Activated T-helper 1 cell treated with anti-CD3 and anti-CD28 coated beads, Interleukin-12 subunit alpha, Interleukin-12 subunit beta, Interleukin-2, Interleukin-4 antibody, amounts not matched to agents 30 ng/mL and 10 ng/mL and 1 ng/mL, durations not matched to agents 14 hours and 24 hours and 36 hours (primary cell): ENCODE measurements at places on chromosomes 5 and 9. TPM values are rescaled to one million over a fixed set of nuclear protein-coding genes. Genes with fewer than 3 reads are reported as not detected.

CDC25C gene
- total RNA-seq: 5.3 and 5.6 TPM in 2 replicates

PCDHGA6 gene
- 0.16 and 0.42 TPM in 2 replicates for total RNA-seq

SPINK13 gene
- total RNA-seq: not detected in 2 replicates

SOX30 gene
- total RNA-seq: 0.12 and 0.29 TPM in 2 replicates

AK1 gene
- 17.2 and 20.8 TPM in 2 replicates for total RNA-seq

CDKN2A gene
- total RNA-seq: 5.0 and 5.4 TPM in 2 replicates

SEMA5A gene
- total RNA-seq: 0.12 TPM in 1 of 2 replicates, not detected in the other

CDH9 gene
- not detected in 2 replicates for total RNA-seq

BAAT gene
- 0.08 TPM in 1 of 2 replicates, not detected in the other for total RNA-seq

RACK1 gene
- total RNA-seq: 2,098 and 2,121 TPM in 2 replicates

DNA sequence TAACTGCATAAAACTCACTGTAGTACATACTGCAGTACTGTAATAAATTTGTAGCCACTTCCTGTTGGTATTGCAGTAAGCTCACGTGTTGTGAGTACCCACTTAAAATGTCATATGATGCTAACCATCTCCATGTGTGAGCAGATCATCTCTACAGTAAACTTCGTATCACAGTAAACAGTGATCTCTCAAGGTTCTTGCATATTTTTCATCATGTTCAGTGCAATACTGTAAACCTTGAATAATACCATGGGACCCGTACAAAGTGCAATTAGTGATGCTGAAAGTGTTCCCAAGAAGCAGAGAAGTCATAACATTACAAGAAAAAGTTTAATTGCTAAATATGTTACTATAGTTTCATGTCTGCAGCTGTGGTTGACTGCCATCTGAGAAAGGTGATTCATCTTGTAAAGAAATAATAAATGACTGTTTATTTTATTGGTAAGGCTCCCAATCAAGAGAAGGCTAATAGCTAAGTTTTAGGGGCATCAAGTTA, 253.8 kb upstream of the POU5F2 start:
- no peaks in the 10 kb centered on the region for H3K27me3 ChIP-seq
- no peak overlapping the region for H3K27ac ChIP-seq
- H3K4me3 ChIP-seq: no peak overlapping the region
- H3K36me3 ChIP-seq: no peaks in the 10 kb centered on the region
- no peak for DNase-seq
- H3K4me1 ChIP-seq: peaks cover 5% of the 10 kb centered on the region

- no peak overlapping the region for H3K27ac ChIP-seq
- no peaks in the 10 kb centered on the region for H3K36me3 ChIP-seq
- DNase-seq: no peak
These were observed 34.9 kb upstream of the HMCN2 start for GRCh38 chr9:130230631-130231030.

- DNase-seq: no peak
- peaks cover 50% of the 10 kb centered on the region for H3K27me3 ChIP-seq
- H3K27ac ChIP-seq: peak overlapping the region; percentile 65
- peak overlapping the region; percentile 76 for H3K4me3 ChIP-seq
- peaks cover 16% of the 10 kb centered on the region for H3K4me1 ChIP-seq
These were observed 686 bp upstream of the COL27A1 start for GRCh38 chr9:114154600-114155102.

DNA sequence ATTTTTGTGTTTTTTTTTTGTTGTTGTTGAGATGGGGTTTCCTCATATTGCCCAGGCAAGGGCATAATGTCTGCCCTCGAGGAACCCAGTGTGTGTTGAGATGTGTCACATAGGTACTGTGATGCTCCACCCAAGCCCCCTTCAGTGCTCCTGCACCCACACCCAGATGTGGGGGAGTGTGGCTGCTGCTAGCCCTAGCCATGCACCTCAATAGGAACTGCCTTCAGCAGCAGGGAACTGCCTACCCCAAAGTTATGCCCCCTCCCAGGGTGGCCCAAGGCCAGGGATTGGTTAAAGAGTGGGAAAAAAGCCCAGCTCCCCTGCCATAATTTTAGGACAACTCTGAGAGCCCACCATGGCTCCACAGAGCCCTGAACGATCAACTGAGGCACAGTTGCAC, 33.3 kb upstream of the EPB41L4B start:
- H3K27ac ChIP-seq: no peak overlapping the region
- DNase-seq: no peak
- no peak overlapping the region for H3K4me3 ChIP-seq
- no peaks in the 10 kb centered on the region for H3K36me3 ChIP-seq
- no peaks in the 10 kb centered on the region for H3K4me1 ChIP-seq

DNA sequence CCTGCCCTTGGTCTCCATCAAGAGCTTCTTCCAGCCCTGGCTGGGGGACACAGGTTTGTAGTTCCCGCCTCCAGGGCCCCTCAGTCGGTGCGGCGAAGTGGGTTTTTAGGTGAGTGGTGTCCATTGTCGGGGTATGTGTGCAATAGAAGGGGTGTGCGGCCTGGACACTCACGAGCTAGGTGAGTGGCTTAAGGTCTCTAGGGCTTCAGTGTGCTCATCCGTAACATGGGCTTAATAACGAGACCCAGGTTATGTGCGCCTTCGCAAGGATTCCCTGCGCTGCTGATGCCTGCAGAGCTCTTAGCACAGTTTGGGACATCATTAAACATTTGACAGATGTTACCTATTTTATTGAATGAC, 656 bp downstream of the CEP78 start:
- no peaks in the 10 kb centered on the region for H3K27me3 ChIP-seq
- H3K4me3 ChIP-seq: no peak overlapping the region
- H3K4me1 ChIP-seq: peaks cover 31% of the 10 kb centered on the region
- H3K36me3 ChIP-seq: peaks cover 17% of the 10 kb centered on the region
- peak overlapping the region; percentile 66 for H3K27ac ChIP-seq

DNA sequence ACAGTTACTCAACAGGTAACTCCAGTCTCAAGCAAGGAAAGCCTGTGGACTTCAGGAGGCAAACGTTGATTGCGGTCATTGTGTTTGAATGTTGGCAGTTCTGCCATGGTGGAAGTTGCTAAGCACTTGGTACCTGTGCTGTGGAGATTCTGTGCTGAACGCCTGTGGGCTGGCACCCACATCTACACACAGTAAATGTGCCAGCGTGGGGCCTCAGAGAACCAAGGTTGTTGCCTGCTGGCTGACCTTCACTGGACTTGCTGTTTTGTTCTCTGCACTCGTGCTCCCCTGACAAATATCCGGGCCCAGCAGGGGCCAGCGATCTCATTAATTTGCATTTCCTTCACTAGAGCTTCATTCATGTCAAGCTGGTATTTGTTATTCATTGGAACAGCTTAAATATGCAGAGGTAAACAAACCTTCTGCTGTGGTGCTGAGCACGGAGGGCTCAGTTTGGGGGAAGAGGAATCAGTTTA, 141.8 kb downstream of the PRKACG start:
- no peaks in the 10 kb centered on the region for H3K4me1 ChIP-seq
- H3K36me3 ChIP-seq: no peaks in the 10 kb centered on the region
- peaks cover 2% of the 10 kb centered on the region for H3K27me3 ChIP-seq
- no peak overlapping the region for H3K27ac ChIP-seq
- no peak overlapping the region for H3K4me3 ChIP-seq

- no peak for DNase-seq
- no peaks in the 10 kb centered on the region for H3K4me1 ChIP-seq
- H3K4me3 ChIP-seq: no peak overlapping the region
- peaks cover 2% of the 10 kb centered on the region for H3K27me3 ChIP-seq
- no peak overlapping the region for H3K27ac ChIP-seq
These were observed 44.5 kb downstream of the AMBP start for GRCh38 chr9:114033397-114034103.

DNA sequence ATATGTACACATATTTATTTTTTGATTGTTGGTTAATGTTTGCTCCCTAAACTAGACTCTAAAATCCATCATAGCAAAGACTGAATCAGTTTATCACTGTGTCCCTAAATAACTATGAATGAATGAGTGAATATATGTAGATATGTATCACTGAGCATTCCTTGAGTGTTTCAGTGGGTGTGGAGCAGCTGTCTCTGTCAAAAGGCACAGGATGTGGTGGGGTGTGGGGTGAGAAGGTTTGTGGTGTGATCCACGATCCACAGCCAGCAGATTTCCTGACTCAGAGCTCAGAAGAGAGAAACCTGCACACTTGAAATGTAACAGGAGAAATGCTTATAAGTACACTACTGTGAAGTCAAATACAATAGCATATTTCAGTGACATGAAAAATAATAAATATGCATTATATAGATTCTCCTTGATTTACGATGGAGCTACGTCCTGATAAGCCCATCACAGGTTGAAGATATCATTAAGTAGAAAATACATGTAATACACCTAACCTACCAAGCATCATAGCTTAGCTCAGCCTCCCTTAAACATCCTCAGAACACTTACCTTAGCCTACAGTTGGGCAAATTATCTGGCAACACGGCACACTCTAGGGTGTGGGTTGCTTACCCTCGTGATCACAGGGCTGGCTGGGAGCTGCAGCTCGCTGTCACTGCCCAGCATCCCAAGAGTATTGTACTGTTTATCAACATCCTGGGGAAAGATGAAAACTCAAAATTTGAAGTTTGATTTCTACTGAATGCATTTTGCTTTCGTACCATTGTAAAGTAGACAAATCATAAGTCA, 287.0 kb downstream of the GAS1 start:
- H3K4me3 ChIP-seq: no peak overlapping the region
- no peak for DNase-seq

- H3K36me3 ChIP-seq: peaks cover 23% of the 10 kb centered on the region
- peak overlapping the region; percentile 58 for H3K4me3 ChIP-seq
- peaks cover 93% of the 10 kb centered on the region for H3K4me1 ChIP-seq
- no peaks in the 10 kb centered on the region for H3K27me3 ChIP-seq
These were observed 41.9 kb upstream of the TNFAIP8 start for GRCh38 chr5:119313658-119314605.

DNA sequence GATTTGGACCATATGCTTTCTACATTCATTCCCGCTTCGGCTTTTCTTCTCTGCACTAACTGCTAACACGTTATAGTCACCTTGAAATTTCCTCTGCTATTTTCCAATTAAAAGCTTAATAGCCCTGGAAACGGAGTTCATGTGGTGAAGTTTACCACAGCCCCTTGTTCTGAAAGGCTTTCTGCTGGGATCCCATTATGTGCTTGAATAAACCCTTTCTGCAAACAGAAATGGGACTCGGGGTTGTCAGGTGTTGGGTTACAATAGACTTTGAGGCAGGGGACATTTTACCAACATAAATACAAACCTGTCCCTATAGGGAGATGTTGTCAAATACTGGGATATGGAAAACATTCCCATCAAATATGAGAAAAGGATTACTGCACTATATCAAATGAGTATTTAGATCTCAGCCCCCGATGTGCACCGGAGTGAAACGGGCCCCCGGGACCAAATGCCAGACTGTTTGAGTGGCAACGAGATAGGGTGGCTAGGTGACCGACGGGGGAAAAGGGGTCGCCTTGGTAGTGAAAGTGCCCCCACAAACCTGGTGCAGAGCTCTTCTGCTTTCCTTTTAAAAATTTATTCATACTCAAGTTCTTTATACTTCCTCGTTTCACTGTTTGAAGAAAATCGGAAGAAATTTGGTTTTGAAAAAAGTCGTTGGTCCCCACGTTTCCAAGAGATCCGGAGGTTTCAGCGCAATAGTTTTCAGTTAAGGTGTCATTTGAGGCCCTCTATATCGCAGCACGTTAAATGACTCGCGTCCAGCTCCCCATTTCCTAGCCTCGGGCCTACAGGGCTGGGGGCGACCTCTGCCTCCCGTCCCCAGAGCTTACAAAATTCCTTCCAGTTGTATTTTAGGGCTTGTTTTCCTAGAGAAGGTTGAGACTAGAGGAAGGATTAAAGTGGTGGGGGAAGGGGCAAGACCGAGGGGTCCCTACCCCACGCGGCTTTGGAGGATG, 2.1 kb upstream of the DMRT3 start:
- no peak overlapping the region for H3K4me3 ChIP-seq
- H3K36me3 ChIP-seq: peaks cover 6% of the 10 kb centered on the region
- peak overlapping the region; percentile 66 for H3K27ac ChIP-seq
- H3K27me3 ChIP-seq: peaks cover 75% of the 10 kb centered on the region

GRCh38 chr9:127812936-127813675, 10.4 kb downstream of the FPGS start:
- H3K4me3 ChIP-seq: no peak overlapping the region
- H3K27ac ChIP-seq: no peak overlapping the region
- no peaks in the 10 kb centered on the region for H3K27me3 ChIP-seq
- no peaks in the 10 kb centered on the region for H3K4me1 ChIP-seq

DNA sequence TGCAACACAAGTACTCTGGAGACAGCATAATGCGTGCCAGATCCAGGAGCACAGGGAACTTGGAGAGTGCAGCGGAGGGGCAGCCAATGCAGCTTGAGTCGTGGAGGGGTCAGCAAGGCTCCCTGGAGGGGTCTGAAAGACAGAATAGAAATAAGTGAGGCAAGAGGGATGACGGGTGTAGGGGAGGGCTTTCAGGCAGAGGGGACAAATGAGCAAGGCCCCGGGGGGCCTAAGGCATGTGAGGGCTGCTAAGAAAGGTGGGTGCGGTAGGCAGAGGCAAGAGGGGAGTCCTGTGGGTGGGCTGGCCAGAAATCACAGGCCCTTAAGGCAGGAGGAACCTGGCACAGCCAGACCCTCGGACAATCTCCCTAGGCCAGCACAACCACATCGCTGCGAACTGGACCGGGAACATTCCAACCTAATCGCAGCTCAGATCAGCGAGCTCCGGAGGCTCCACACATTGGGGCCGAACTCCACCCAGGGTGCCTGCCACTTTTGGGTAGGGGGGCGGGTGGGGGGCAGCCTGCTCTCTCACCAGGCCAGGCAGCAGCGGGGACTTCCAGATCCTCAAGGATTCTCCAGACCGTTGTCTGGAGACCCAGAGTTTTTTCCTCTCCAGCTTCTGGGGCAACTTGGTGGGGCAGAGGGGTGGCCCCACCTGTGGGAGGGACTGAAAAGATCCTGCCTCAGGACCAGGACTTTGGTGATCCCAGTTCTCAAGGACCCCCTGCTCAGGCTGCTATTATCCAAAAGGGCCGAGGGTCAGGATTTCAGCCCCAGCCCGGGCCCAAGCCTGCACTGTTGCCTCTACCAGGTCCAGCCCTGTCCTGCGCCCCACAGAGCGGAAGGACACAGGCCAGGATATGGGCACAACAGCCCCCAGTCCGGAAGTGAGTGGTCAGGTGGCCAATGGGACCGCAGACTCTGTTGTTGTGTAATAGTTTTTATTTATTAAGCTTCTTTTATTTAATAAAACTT, 22.7 kb upstream of the CYSTM1 start:
- no peak for DNase-seq
- no peaks in the 10 kb centered on the region for H3K36me3 ChIP-seq
- no peaks in the 10 kb centered on the region for H3K4me1 ChIP-seq
- no peak overlapping the region for H3K27ac ChIP-seq

- peaks cover 85% of the 10 kb centered on the region for H3K4me1 ChIP-seq
- peak overlapping the region; percentile 89 for H3K4me3 ChIP-seq
- peaks cover 40% of the 10 kb centered on the region for H3K36me3 ChIP-seq
These were observed 40.7 kb downstream of the TIMD4 start for GRCh38 chr5:156922207-156922792.

GRCh38 chr5:110705349-110705748, 21.1 kb downstream of the TMEM232 start:
- no peaks in the 10 kb centered on the region for H3K4me1 ChIP-seq
- no peaks in the 10 kb centered on the region for H3K36me3 ChIP-seq
- H3K27me3 ChIP-seq: peaks cover 3% of the 10 kb centered on the region
- DNase-seq: no peak

GRCh38 chr5:136768457-136768856, 403.1 kb upstream of the TRPC7 start:
- H3K27ac ChIP-seq: no peak overlapping the region
- H3K4me1 ChIP-seq: no peaks in the 10 kb centered on the region
